ENCODE measurements at places on chromosomes 5 and 9.

GRCh38 chr9:33285502-33285901 is 4.8 kb upstream of the NFX1 start:
- DNase-seq = no peak

DNA sequence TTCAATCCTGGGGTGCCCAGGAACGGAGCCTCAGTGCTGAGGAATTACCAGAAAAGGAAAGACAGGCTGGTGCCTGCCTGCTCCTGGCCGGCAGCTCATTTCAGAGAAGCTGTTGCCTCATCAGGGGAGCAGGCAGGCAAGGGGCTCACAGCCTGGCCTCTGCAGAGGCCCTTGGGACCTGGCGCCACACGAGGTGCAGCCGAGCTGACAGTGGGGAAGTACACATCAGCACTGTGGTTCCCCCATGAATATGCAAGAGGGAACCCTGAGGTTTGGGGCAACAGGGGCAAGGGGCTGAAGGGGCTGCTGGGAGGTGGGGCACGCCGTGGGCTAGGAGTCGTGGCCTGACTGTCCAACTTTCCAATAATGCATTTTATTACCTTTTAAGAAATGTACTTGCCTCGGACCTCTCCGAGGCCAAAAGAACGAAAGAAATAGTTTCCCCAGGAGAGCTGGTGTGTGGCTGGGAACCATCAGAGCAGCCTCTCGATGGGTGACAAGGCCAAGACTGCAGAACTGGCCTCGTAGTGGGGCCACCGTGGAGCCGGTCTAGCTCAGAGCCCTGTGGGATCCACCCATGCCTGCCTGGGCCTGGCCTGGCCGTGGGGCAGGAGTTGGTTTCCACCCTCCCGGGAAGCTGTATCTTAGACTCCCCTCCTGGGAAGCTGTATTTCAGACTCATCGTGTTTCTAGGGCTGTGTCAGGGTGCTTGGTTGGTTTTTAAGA is 198.6 kb downstream of the PAX5 start:
- no peak for DNase-seq

DNA sequence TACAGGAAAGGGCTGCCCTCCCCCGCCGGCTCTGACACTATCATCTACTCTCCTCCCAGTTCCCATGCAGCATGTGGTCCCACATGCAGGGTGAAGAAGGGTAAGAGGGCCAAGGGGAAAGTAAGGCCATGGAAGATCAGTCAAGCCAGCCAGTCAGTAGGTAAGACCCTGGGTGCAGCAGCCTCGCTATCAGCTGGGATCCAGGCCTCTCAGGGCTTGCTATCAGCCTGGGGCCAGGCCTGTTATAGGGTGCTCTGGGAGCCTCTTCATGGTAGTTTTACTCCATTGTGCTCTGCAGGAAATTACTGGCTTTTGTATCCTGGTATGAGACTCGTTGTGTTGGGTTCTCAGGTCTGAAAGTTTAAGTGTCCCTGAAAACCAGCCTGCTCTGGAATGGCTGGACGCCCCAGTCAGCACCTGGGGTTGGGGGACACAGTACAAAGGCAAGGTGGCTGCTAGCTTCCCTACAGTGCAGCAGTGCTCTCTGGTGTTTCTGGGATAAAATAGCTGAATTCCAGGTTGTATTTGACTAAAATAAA is 21.4 kb downstream of the SLC22A4 start:
- DNase-seq = no peak

DNA sequence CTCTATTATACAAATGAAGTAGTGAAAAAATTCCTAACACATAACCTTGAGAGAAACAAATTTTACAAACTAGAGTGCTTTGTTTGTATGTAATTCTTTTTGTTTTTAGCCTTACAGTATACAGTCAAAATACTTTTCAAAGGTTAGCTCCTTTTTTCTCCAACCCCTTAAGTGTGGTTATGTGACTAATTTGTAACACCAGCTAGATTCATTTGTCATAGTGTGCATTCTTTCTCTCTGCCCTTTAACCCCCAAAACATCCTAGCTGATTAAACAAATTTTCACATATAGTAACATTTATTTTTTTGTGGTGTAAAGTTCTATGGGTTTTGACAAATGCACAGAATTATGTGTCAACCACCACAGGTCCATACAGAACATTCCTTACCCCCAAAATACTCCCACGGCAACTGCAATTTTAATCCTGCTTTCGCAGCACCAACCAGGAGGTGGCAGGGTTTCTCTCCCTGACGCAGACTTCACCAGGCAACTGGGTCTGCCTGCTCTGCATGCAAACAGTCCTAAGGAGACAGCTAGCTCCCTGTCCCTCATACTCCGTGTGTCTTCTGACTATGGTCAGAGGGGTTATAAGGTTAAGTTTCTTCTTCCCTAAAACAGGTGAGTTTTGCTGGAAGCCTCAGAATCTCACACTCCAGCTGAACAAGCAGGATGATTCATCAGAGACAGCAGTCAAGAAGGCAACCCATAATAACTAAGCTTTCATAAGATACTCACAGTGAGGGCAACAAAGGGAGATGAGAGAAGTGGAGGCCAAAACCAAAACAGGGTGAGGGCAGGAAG is 44.5 kb upstream of the NR5A1 start:
- no peak for DNase-seq
